ENCODE measurements at places on chromosomes 12 and 14.

DNA sequence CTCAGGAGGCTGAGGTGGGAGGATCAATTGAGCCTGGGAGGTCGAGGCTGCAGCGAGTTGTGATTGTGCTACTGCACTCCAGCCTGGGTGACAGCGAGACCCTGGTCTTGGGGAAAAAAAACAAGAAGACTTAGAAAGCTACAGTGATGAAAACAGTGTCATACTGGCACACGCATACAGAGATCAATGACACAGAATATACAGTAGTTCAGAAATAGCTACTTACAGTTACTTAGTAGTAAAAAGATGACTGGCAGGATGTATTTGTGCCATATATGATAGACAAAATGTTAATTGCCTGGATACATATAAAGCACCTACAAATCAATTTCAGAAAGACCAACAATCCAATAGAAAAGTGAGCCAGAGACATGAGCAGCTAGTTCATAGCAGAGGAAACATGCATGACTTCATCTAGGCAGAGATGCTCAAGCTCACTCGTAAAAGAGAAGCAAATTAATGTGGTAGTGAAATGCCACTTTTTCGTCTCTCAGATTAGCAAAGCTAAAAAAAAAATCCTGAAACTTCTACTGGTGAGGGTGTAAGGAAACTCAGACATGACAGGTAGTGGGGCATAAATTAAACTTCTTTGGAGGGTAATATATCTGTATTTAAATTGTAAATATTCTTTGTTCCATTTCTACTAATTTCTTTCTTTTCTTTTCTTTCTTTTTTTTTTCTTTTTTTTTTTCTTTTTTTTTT, 2.5 kb upstream of the ALDH2 start:
- DNase-seq = no peak

DNA sequence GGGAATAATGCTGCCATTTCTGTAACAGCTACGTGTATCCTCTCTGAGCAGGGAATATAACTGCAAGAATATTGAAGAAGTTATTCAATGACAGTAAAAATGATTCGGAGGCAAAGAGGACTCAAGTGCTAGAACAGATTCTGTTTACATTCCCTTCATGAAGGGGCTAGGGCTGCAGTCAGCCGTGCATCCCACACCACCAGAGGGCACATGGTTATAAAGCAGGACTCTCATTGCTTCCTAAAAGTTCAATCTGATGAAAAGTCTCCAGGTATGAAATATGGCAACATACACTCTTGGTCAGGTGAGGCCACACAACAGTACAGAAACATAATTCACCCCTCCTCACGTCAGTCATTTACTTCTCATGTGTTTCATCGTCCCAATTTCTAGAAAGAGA, 34.0 kb downstream of the TCHP start:
- DNase-seq = no peak

DNA sequence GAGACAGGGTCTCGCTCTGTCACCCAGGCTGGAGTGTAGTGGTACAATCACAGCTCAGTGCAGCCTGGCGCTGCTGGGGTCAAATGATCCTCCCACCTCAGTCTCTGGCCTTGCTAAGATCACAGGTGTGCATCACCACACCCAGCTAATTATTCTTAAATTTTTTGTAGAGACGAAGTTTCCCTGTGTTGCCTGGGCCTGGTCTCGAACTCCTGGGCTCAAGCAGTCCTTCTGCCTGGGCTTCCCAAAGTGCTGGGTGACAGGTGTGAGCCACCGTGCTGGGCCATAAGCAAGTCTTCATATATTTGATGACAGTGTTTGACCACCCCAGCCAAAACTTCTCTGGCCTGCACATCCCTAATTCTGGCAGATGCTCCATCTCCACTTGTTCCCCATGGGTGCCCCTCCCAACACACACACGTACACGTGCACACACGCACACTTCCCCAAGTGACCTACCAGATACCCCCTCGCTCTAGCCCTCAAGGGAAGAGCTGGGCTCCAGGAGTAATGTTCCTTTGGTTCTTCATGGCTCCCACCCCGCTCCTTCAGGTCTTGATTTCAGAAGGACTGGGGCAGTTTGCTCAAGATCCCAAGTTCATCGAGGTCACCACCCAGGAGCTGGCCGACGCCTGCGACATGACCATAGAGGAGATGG, 104.3 kb upstream of the FKBP4 start:
- peak; percentile 35 for DNase-seq

DNA sequence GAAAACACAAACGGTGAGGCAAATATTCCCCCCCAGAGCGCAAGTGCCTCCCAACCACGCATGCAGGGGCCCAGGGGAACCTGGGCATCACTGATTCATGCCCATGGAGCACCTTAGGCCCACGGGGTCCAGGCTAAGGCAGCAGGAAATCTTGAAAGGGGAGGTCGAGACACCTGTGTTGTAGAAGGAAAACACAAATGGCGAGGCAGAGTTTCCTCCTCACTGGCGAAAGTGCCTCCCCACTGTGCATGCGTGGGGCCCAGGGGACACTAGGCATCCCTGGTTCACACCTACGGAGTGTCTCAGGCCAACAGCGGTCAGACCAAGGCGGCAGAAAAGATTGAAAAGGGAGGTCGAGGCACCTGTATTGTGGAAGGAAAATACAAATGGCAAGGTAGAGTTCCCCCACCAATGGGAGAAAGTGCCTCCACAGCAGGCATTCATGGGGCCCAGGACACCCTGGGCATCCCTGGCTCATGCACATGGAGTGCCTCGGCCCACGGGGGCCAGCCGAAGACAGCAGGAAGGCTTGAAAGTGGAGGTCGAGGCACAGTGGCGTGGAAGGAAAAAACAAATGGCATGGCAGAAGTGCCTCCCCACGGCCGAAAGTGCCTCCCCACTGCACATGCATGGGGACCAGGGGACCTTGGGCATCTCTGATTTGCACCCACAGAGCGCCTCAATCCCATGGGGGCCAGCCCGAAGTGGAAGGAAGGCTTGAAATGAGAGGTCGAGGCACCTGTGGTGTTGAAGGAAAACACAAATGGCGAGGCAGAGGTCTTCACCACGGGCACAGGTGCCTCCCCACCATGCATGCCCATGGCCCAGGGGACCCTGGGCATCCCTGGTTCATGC, 368.8 kb downstream of the ALG10 start:
- no peak for DNase-seq

GRCh38 chr14:24692382-24693352, 58.7 kb upstream of the GZMB start:
- no peak for DNase-seq

DNA sequence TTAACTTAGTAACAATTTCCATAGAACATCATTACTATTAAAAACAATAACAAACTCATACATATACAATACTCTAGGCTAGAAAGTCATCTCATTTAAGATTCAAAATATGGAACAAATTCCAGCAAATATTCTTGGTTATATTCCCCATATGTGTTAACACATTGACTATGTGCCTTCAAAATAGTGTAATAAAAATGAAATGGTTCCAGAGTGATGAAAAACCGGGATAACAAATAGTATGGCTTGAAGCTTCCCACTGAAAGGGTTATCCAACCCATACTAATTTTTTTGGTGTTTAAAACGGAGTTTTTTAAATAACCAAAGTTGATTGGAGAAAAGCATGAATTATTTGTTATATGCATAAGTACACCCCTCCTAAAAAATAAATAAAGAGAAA, 5.3 kb downstream of the LRIG3 start:
- DNase-seq = no peak
